CMK (cell line): ENCODE measurements at places on chromosomes 5 and 9.

DNA sequence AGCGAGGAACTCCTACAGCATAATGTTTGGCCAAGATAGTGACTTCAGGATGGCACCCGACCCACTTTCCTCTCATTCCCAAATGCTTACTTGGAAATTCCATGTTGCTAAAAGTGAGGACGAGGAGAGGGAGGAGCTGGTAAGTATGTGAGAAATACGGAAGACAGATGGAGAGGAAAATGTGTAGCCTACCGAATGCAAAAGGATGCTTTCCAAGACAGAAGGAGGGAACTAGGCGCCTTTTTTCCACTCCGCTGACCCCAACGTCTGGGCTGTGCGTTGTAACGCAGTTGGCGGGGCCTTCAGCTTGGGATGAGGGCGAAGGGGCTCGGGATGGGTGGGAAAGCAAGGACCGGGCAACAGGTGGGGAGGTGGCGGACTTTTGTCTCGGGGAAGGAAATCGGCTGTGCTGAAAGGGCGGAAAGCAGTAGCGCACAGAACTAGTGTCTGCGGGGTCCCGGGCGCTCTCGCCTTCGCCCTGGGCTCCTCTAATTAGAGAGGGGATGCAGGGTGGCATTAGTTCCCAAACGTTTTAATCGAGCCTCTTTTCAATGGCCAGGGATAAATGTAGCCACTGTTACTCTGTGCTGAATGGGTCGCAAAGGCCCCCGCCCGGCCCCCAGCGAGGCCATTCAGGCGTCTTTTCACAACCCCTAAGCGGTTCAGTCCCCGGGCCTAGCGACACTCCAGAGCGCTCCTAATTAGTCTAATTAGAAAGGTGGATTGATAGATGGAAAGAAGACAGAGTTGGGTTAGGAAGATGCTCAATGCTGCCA is 12.6 kb downstream of the FOXD1 start:
- DNase-seq, result no peak

GRCh38 chr9:14153310-14153720 is 160.6 kb downstream of the NFIB start:
- no peak for DNase-seq

- DNase-seq, result no peak
Observed at GRCh38 chr9:127033789-127034188, 88.6 kb downstream of the ANGPTL2 start.

DNA sequence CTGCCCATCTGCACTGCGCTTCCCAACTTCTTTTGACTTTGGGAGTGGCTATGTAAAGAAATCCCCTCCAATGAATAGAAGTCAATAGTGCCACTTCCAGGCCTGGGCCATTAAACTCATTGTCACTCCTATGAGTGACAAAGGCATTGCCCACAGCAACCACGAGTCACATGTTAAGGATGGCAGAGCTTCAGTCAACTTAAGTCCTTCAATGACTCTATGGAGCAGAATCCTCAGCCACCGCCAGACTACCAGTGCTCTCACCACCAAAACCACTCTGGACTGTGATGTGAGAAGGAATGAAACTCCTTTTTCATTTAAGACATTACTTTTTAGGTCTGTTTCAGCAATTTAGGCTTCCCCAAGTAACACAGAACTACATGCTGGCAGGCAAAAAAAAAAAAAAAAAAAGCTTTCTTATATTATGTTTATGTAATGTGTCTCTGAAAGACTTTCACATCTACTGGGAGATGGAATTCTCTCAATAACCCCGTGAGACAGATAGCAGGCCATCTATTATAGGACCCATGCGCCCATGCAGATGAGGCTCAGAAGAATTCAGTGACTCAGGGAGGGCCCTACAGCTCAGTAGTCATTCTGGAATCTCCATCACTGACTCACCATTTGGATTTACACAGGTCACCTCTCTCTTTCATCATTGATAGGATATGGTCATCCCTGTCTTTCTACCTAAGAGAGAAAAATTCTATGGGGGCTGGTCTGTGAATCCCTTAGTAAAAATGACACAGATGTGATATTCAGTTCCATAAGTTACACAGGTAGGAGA is 180.5 kb downstream of the CEMIP2 start:
- DNase-seq, result no peak

DNA sequence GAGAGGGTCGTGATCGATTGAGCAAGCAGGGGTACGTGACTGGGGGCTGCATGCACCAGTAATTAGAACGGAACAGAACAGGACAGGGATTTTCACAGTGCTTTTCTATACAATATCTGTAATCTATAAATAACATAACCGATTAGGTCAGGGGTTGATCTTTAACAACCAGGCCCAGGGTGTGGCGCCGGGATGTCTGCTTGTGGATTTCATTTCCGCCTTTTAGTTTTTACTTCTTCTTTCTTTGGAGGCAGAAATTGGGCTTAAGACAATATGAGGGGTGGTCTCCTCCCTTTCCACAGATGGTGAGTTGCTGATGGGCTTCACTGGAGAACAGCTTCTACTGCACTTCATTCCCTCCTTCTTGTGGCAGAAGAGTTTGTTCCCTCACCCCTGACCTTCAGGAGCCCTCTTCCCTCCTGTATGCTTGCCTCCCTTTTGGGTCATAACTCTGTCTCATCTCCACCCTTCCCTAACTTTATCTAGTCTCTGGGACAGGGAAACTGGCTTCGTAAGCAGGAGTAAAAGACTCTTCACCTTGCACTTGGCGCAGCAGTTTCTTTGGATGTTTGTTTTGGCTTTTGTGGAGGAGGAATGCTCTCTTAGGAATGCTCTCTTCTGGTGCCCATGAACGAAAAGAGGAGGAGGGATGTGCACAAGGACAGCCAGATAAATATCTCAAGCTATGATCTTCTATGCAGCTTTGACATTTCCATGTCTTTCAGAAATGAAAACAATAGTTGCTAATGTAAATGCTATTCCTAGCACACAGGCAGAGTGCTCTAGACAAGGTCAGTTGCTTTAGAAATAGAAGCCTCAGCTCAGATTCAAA is 139.8 kb upstream of the RPS23 start:
- no peak for DNase-seq

- no peak for DNase-seq
Observed at GRCh38 chr5:104793031-104793754, 1230.6 kb upstream of the NUDT12 start.

GRCh38 chr9:135230817-135231520 is 143.5 kb downstream of the OLFM1 start:
- no peak for DNase-seq

DNA sequence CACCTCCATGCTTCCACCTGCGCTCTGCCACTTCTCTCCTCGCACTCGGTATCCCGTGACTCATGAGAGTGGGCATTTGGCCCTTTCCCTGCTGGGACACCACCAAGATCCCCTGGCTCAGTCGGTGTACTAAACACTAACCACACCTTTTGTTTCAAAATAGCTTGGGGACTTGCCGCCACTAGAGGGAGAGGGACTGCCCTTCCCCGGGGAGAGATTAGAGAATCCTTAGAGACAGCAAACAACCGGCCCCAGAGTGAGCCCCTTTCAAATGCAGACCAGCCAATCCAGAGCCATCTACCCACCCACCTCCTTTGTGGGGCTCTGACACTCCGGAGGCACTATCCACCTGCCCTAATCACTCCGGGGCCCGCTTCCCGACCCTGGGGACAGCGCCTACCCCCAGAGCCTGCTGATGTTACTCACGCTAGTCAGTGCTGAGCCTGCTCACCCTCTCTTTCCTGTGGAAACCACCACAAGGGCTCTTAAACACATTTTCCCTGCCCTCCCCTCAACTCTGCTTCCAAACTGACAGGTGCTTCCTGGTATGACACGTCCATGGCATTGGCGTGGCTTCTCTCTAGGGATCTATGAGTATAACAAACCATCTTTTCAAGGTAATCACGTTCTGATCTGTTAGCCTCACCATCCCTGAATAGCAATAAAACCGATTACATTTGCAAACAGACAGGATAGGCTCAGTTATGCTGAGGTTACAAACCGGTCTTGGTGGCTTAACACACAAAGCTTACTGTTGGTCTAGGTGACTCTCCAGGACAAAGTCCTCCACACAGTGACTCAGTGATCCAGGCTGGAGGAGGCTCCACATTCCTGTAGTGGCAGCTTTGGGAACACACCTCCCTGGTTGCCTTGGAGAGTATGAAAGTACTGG is 180.1 kb upstream of the MVB12B start:
- DNase-seq, result no peak

DNA sequence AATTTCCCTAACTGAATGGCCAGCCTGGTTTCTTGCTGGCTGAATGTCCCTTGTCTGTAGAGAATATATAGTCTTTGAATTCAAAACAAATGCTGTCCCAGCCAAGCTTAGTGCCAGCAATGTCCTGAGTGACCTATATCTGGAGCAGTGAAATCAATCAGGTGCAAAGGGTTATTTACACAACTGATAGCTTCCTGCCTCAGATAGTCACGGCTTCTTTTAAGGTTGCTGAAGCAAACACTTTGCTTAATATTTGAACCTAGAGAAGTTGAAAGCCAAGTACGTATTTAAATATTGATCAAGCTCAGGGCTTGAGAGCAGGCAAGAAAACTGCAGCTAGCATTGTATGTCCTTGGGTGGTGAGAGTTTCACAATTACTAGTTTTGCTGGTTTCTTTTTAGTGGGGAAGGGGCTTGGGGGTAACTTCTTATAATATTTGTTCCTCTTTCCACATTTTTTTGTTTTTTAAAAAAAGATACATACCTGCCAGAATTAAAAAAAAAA is 2.0 kb upstream of the ARHGEF28 start:
- no peak for DNase-seq

- peak; percentile 36 for DNase-seq
Observed at GRCh38 chr5:178284093-178284675, 51.6 kb upstream of the PHYKPL start.

- no peak for DNase-seq
Observed at GRCh38 chr5:14830210-14831005, 41.2 kb downstream of the ANKH start.

DNA sequence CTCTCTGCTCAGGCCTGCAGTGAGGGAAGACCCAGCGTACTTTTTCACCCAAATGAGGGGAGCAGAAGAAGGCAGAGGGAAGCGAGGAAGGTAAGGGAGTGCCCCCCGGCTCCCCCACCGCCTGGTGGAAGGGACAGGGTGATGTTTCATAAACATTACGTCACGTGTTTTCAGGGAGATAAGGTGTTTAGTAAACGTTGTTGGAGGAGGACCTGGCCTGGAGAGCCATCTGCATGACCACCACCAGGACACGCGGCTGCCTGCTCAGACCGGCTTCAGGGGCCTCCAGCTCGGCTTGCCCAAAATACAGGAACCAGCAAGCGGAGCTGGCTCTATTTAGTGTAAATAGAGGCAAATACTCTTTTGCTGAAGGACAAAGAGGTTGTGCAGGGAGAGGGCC is 40.0 kb upstream of the C5orf58 start:
- DNase-seq, result no peak

- no peak for DNase-seq
Observed at GRCh38 chr9:23255346-23255745, 570.7 kb downstream of the ELAVL2 start.

DNA sequence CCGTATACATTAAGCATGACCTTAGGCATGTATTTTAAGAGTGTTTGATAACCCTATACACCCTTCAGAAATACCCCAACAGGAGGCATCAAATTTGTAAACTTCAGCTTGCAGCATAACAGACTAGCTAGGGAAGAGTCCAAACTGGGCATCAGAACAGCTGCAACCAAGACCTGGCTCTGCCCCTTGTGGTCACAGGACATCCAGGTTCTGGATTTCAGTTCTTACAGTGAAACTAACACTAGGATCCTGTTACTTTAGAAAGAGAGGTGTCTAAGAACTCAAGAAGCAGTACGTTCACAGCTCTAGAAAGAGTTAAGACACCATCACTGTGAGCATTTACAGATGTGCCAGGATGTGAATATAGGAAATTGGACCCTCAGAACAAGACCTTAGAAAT is 229.8 kb downstream of the BNC2 start:
- no peak for DNase-seq

DNA sequence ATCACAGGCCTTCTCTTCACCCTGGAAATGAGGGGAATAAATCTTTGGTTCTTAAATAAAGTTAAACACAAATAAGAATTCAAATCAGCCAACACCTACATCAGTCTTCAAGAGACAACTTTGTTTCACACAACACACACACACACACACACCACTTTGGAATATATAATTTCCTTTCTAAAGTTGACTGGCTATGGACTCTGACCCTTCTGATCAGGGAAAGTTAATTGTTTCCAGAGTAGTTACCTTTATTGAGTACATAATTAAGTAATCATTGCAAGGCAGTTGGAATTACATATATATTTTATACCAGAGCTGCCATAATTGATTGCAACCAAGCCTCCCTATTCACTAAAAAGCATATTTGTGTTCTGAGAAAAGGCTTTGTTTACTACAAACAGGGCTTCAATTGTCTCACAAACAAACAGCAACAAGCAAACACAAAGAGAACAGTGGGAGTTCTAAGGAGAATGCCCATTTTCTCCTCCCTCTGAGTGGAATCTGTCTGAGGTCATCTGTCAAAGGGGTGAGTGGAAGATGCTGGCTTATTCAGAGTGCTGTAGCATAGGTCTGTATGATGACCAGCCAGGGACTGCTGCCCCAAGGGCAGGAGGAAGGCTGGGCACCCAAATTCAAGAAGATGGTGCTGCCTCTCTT is 136.6 kb downstream of the SEMA6A start:
- no peak for DNase-seq

GRCh38 chr5:65577141-65577540 is 14.0 kb downstream of the PPWD1 start:
- no peak for DNase-seq

- no peak for DNase-seq
Observed at GRCh38 chr5:94517490-94518488, 100.6 kb downstream of the KIAA0825 start.

DNA sequence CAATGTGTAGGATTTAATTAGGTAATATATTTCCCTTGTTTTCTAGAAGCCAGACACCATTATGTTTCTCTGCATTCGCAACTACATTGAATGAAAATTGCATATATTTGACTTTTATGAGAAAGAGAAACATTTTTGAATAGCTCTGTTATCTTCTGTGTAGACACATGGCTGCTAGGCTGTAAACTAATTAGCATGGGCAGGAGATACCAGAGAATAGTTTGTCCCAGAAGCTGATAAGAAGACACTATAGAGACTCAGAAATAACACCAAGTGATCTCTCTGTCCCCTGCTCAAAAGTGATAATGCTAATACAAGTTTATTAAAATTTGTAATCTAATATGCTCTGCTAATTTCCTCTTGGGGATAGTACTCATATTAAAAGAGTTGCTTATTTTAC is 198.0 kb upstream of the TUSC1 start:
- DNase-seq, result no peak

DNA sequence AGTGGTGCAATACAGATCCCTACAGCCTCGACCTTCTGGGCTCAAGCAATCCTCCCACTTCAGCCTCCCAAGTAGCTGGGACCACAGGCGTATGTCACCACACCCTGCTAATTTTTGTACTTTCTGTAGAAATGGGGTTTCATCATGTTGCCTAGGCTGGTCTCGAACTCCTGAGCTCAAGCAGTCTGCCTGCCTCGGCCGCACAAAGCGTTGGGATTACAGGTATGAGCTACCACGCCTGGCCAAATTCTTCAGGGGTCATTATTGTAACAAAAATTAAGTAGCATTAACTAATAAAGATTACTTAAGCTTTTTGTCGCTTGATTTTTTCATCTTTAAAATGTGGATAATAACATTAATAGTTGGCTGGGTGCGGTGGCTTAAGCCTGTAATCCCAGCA is 195.3 kb upstream of the IER5L start:
- no peak for DNase-seq

- no peak for DNase-seq
Observed at GRCh38 chr9:78050421-78050820, 18.8 kb upstream of the GNAQ start.

- DNase-seq, result no peak
Observed at GRCh38 chr5:156094001-156094400, 233.0 kb upstream of the SGCD start.
